ENCODE measurements at places on chromosomes 16 and 17.

DNA sequence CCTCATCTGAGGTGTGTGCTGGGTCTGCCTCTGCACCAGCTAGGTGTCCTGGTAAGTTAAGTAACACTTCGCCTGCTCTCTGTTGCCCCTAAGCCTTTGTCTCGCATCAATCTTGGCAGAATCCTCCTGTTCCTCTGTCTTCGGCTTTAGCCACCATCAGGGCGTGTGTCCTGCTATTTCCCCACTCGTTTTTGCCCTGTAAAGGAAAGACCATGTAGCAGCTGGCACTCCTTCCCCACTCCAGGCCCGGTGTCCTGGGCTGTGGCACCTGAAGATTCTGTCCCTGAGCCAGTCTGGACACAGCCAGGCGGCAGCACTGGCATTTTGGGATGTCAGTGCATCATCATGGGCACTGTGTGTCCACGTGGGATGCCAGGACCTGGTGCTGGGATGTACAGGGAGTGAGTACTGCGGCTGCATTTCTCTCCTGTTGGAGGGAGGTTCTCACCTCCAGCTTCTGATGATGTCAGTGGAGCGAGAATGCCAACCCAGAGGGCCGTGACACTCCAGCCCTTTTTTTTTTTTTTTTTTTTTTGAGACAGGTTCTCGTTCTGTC, 26.2 kb upstream of the FOXK2 start:
- no peak for DNase-seq

DNA sequence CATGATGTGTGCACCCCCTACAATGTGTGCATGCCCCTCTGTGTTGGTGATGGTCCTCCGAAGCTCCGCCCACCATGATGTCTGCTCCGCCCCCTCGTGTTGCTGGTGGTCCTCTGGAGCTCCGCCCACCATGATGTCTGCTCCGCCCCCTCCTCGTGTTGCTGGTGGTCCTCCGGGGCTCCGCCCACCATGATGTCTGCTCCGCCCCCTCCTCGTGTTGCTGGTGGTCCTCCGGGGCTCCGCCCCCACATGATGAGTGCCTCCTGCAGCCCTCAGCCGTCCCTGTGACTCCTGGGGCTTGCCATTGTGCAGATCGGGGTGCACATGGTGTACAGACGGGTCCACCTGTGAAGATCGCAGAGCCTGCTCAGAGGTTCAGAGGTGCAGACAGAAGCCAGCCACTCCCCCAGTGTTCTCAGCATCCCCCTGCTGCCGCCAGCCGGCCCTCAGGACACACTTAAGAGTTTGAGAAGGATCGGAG, 129.1 kb upstream of the CHMP6 start:
- no peak for DNase-seq

- DNase-seq, result no peak
These were observed 183.9 kb upstream of the HSBP1 start for GRCh38 chr16:83623892-83624291.

- no peak for DNase-seq
These were observed 16.0 kb upstream of the JPH3 start for GRCh38 chr16:87586201-87586782.

- DNase-seq, result no peak
These were observed 44.8 kb downstream of the PARN start for GRCh38 chr16:14585287-14585686.

GRCh38 chr17:82376042-82376730, 4.6 kb downstream of the UTS2R start:
- no peak for DNase-seq

- no peak for DNase-seq
These were observed 695.3 kb downstream of the WWOX start for GRCh38 chr16:78794581-78795250.

DNA sequence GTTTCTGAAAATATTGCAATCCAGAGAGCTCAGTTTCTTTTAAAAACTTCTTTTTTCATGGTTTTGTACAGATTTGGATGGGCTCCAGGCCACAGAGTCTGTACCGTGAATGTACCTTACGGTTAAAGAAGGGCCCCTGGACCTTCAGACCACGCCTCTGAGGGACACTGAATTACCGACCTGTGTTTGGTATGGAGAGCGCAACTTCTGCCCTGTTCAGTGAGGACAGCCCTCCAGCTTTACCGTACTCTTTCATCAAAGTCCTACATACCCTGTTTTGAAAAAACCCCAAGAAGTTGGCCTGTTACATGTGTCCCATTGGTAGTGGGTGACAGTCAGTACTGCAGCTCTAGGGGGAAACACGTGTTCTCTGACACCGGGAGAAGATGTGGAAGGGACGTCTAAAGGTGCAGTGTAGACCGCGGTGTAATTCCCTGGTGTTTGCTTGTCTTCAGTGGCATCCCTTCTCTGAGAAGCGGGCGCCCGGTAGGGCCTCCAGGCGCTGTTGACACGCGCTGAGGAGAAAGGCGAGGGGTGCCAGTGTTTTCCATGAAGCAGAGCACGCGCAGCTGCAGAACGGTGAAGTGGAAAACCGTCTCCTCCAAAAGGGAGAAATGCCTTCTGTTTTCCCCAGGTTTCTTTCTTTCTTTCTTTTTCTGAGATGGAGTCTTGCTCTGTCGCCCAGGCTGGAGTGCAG, 6.2 kb downstream of the PGS1 start:
- no peak for DNase-seq

DNA sequence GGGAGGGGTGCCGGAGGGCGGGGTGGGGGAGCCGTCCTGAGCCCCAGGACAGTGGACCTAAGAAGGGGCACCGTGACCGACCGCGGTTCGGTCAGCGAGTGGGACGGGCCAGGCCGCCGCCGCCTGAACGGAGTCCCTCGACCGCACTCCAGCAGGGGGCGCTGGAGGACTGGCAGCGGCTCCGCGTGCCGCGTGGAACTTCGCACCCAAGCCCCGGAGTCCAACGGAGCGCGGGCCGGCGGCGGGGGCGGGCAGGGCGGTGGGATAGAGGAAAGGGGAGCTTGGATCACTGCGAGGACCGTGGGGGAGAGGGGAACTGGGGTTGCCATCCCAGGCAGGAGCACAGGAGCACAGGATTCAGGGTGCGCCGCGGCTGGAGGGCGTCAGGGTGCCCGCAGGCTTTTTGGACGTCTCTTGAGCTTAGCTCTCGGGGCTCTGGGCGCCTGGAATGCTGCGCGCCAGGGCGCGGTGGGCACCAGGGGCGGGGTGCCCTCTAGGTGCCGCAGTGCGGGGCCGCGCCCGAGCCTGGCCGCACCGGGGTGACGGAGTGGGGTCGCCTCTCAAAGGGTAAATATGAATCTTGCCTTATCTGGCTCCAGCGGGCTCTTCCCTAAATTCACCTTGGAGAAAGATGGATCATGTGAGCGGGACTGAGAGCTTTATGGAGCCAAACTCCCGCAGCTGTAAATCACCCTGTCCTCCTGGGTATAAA, 379 bp upstream of the OTOP2 start:
- DNase-seq, result no peak

DNA sequence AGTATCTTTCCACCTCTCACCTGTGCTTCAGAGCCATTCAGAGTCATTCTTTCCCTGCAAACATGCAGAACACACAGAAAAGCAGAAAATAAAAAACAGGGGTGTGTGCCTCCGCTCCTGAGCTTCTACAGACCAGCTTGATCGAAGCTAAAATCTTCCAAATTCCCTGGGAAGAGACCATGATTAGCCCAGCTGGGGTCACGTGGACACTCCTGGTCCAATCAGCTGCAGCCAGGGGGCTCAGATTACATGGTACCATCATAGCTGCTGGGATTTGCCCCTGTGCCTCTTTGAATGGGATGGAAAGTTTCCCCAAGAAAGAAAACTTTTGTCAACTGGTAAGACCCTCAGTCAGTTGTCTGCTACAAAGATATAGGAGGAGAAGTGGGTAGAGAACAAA, 159.9 kb downstream of the TMEM114 start:
- no peak for DNase-seq

DNA sequence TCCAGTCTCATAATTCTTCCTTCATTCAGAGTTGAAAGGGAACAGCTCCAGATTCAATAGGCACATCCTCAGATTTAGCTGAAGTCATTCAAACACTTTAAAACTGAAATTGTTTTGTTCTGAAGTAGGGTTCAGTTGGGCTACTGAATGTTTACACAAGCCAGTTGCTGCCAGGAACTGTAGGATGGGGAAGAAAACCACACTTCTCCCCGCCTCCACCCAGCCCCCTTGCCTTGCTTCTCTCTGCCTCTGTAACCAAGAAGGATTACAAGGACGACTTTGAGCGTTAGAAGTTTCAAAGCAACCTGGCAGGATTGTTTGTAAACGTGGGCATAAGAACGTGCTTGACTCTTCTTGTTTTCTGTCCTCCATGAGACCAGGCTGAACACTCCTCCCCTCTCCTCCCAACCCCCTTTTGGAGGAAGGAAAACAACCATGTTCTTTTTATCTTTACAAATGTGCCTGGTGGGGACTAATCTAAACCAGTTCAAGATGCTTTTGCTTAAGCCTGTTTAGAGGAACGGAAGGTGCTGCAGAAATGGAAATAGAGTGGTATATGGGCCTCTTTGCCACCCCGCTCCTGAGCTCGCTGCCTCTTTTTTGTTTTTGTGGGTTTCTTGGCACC, 287.9 kb downstream of the FTO start:
- no peak for DNase-seq

- DNase-seq, result no peak
These were observed 109.0 kb downstream of the SYCE1L start for GRCh38 chr16:77308163-77308561.

GRCh38 chr17:76872221-76872873, 4.1 kb downstream of the MGAT5B start:
- DNase-seq, result peak; percentile 92

- DNase-seq, result no peak
These were observed 2.0 kb downstream of the YWHAE start for GRCh38 chr17:1398028-1398427.

DNA sequence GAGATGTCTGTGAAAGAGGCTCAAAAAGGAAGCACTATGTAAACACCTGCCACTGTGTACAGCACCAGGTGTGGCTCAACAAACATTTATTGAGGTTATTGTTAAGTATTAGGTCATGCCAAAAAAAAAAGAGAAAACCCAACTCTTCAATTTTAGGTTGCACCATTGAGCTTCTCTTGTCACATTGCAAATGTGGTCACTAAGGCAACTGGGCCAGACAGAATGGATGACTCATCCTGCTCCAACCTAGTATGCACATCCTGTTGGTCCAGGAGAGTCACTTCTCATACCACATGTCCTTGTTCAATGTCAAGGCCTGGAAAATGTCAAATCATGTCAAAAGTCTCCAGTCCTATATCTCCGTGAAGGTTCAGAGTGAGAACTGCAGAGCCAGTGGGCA, 25.0 kb downstream of the HOXB1 start:
- DNase-seq, result no peak

GRCh38 chr16:67176662-67177061, 6.3 kb downstream of the NOL3 start:
- no peak for DNase-seq

DNA sequence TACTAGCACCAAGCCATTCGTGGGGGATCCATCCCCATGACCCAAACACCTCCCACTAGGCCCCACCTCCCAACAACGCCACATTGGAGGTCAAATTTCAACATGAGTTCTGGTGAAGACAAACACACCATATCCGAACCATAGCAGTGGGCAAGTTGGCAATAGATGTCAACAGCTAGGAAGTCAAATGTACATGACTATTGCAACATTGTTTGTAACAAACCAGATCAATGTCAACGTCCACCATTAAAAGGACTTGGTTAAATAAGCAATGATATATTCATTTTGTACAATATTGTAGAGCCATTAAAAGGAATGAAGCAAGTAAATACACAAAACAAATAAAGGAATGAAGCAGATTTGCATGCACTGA, 26.5 kb upstream of the CIITA start:
- no peak for DNase-seq

- no peak for DNase-seq
These were observed 15.2 kb downstream of the BCAR1 start for GRCh38 chr16:75236232-75236631.

GRCh38 chr17:51533219-51533618, 272.9 kb downstream of the UTP18 start:
- DNase-seq, result no peak
